ENCODE measurements at places on chromosomes 1 and 21.

- no peak for DNase-seq
Measured at GRCh38 chr1:31943546-31944184, 5.5 kb upstream of the PTP4A2 start.

GRCh38 chr1:38603907-38604306 lies 255.7 kb downstream of the RRAGC start:
- no peak for DNase-seq

DNA sequence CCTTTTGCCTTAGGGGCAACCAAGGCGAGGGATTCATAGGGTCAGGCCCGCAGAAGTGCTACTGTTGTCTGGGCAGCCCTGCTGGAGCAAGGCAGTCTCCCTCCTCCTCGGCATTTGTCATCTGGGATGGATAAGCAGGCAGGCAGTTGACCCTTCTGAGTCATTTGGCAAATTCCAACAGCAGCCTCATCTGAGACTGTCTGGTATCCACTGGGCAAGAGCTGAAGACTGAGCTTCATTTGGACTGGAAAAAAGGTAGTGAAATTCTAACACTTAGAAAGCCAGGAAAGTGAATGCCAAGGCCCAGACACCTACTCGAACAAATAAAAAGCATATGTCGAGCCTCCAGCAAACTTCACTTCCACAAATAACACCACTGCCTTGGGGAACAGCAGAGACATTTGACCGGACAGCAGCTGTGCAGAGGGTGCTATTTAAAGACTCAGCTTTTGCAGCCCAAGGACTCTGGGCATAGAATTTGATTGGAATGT lies 4.0 kb upstream of the ZBTB40 start:
- no peak for DNase-seq

DNA sequence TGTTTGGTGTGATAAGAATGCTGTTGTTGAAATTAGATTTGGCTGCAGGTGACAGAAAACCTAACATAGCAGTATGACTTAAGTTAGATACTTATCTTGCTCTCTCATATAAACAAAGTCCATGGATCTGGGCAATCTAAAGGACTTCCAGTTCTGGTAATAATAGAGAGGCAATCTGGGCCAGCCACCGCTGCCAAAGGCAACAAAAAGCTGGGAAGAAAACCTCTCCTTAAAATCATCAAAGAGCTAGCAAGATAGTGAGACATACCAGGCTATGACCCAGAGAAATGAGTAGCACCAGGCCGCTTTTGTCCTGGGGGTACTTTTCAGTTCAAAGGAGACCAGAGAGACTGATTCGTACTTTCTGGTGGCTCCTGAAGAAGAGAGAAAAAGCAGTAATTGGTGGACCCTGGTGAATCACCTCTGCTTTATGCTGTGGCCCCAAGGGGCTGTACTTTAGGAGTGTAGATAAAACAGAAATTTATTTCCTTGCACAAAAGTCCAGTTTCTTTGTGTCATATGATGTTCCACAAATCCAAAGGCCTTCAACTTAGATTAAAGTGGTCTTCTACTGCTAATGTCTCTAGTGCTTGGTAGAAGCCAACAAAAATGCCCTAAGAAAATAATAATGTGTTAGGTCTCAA lies 125.4 kb downstream of the TBX19 start:
- no peak for DNase-seq

DNA sequence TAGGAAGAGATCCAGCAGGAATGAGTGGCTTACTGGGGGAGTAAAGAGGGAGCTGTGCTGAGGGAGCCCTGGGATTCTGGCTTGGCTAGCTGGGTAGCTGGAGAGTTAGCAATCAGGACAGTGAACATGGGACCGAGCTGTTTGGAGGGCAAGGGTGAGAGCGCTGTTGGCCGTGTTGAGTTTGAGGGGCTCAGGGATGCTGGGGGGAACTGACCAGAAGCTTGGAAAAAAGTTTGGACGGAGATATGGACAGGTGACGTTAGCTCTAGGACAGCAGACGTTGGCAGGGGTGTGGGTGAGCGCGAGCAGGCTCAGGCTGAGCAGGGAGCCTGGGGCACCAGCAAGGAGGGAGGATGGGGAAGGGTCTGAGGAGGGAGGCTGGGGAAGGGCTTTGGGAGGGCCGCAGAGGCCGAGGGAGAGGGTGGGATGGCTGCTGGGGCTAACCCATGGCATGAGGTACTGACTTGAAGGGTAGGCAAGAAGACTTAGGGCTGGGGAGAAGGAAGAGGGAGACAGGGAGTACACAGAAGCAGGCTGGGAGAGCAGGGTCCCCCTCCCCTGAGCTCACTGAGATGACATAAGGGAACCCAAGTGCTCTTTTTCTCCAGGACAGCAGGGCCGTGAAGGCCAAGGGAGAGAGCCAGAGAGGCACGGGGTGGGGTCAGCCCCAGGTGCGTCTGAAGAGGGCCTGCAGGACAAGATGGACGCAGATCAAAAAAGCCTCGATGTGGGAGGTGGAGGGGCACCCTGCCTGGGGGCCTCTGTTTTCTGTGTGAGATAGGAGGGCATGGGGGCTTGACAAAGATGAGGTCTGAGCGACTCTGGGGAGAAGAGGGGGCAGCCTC lies 8.2 kb downstream of the SH2D2A start:
- DNase-seq: no peak

DNA sequence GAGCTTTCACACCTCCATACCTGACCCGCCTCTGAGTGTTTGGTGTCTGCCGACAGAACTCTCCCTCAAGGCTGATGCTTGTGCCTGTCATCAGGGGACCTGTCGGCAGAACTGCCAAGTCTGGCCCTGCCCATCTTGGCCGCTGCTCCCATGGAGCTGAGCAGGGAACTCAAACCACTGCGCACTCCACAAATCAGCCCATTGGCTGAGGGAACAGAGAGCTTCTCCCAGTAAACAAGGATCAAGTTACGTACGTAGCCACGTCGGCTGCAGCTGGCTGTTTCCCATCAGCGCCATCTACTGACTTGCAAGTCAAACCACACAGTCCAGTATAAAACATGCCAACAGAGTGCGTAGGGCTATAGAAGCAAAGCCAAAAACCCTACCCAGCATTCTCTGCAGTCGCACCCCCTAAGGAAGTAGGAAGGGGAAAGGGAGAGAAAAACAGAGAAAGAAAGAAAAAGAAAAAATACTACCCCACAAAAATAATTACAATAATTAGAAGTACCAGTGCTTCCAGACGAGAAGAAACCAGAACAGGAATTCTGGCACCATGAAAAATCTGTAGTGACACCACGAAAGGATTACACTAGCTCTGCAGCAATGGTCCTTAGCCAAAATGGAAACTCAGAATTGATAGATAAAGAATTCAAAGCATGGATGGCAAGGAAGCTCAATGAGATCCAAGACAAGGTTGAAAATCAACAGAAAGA lies 13.1 kb downstream of the KRTAP13-1 start:
- no peak for DNase-seq

Measured in stimulated activated CD8-positive, alpha-beta memory T cell treated with anti-CD3 and anti-CD28 coated beads, Interleukin-7, amount 100 ng/mL, for 1 hour (primary cell).